ENCODE measurements at places on chromosomes 6 and 20. TPM values are rescaled to one million over a fixed set of nuclear protein-coding genes. Genes with fewer than 3 reads are reported as not detected.

LPA gene
- 0.21 TPM for total RNA-seq

MCCD1 gene
- total RNA-seq: not detected

SUMO4 gene
- total RNA-seq: not detected

NR2E1 gene
- total RNA-seq: 0.07 TPM

SYNDIG1 gene
- 1.4 TPM for total RNA-seq

MYLK2 gene
- 0.43 TPM for total RNA-seq

FAM184A gene
- total RNA-seq: not detected

CST4 gene
- total RNA-seq: not detected

ZKSCAN8 gene
- 3.6 TPM for total RNA-seq

CALHM4 gene
- total RNA-seq: not detected

GMPR gene
- 3.5 TPM for total RNA-seq

SLC52A3 gene
- 0.60 TPM for total RNA-seq

TENT5A gene
- 0.94 TPM for total RNA-seq
